ENCODE measurements at places on chromosomes 3 and 15.

DNA sequence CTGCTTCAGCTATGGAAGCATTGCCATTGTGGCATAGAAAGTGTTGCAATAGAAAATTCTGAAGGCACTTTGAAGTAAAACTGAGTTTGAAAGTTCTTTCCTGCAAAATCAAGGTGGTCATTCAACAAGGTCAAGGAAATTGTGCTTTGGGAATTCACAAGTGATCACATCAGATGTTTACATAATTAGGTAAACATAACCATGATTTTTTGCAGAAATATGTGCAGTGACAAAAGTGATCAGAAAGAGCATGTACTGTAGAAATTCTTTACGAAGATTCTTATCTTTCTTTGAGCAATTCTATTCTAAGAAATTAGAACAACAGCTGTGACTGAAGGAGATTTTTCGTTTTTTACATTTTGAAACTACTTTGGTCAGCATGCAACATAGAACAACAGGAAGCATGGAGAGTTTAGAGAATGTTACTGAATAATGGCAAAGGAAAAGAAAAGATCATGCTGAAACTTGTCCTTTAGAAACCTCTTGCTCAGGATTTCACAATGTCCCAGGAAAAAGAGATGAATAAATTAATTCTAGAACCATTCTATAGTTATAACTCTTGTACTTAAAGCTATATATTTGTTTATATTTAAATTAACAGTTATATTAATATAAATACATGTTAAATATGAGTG lies 643.4 kb upstream of the ARPP21 start:
- no peak for DNase-seq

GRCh38 chr15:86125775-86126174 lies 46.1 kb downstream of the AGBL1 start:
- no peak for DNase-seq

GRCh38 chr3:48069339-48069738 lies 53.1 kb upstream of the MAP4 start:
- no peak for DNase-seq

GRCh38 chr3:33401781-33402180 lies 38.4 kb downstream of the UBP1 start:
- no peak for DNase-seq

DNA sequence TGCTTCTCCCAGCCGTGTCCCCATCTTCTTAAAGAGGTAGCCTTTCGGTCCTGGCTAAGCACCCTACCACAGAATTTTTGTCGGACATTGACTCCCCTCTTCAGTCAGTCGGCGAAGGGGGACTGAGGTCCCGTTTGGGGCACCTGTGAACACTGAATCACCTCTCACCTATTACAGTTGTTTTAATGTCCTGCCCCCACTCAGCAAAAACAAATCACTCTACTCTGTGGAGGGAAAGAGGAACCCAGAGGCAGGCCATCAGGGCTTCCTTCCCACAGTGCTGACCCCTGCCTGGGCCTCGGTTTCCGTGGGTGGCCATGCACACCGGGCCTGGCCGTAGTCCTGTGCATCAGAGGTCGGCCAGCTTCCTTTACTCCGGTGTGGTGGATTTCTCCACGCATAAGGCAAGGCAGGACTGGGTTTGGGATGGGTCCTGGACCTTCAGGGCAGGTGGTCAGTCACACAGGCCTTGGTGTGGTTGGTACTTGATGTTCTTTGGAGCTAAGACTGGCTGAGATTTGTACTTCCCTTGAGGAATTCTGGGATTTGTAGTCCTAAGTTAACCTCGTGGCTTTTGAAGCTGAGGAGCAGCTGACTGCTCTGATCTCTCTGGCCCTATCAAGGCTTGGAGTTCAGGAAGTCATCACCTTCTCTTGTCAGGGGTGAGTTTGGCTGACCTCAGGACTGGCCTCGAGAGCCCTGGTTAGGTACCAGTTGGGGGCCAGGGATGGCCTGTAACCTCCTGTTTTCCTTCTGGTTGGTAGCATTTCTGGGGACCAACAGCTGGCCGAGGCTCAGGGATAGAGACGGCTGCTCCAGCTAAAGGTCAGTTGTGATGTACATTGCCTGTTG lies 627 bp upstream of the FAM131A start:
- DNase-seq = peak; percentile 60

GRCh38 chr3:189710620-189711402 lies 79.6 kb downstream of the TP63 start:
- DNase-seq = peak; percentile 91

GRCh38 chr3:156488767-156489166 lies 66.2 kb downstream of the SSR3 start:
- DNase-seq = no peak

- no peak for DNase-seq
These were observed 33.1 kb downstream of the MRAS start for GRCh38 chr3:138381413-138381901.

GRCh38 chr3:37494216-37494615 lies 319.8 kb upstream of the LRRFIP2 start:
- peak; percentile 59 for DNase-seq
